ENCODE measurements at places on chromosomes 1 and 21.
A peak's percentile ranks its signal among the peaks of the same experiment; 100 is the strongest.

DNA sequence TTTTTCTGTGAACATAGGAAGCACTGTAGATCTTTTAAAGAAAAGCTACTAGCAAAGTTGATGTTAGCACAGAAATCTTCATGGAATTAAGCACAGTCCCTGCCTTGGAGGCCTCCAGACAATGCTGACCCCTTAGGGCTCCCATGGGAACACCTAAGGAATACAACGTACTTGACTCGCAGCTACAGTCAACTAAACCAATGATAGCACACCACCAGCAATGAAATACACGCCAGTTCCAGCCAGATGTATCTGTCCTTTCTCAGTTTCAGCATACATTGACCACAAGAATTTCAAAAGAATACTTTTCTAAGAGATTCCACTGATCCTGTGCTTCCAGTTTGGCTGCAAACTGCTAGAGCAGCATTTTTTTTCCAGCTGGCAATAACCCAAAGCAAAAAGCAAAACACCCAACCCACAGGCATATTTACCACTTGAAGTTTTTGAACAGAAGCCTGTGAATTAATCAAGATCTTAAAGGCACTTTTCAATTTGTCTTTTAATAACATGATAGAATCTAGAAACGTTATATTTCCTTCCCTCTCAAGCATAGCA, 42.8 kb upstream of the KRTAP11-1 start:
- DNase-seq = no peak

- no peak for DNase-seq
Observed at GRCh38 chr1:43387976-43388599, 1.5 kb downstream of the MED8 start.

DNA sequence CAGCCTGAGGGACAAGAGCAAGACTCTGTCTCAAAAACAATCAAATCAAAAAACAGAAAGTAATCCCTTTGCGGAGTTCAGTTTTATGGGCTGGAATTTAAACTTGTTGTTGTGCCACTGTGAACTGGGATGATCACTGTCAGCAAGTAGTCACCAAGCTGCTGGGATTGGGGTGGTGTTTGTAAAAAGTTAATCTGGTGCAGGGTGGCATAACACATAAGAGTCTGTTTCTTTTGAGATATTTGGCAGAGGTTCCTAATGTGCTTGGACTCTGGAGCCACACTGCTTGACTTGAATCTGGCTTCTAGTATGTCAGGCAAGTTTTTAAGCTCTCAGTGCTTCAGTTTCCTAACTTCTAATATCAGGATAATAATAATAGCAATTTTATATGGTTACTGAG, 6.6 kb downstream of the CLIC4 start:
- DNase-seq = no peak

DNA sequence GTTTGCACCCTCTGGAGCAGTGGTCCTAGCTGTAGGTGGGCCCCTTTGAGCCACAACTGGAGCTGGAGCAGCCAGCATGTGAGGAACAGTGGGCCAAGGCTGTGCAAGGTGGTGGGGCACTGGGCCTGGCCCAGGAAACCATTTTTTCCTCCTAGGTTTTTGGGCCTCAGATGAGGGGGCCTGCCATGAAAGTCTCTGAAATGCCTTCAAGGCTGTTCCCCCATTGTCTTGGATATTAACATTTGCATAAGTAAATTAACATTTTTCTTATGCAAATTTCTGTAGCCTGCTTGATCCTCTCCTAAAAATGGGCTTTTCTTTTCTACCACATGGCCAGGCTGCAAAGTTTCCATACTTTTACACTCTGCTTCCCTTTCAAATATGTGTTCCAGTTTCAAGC, 212.0 kb downstream of the NTNG1 start:
- DNase-seq = no peak

DNA sequence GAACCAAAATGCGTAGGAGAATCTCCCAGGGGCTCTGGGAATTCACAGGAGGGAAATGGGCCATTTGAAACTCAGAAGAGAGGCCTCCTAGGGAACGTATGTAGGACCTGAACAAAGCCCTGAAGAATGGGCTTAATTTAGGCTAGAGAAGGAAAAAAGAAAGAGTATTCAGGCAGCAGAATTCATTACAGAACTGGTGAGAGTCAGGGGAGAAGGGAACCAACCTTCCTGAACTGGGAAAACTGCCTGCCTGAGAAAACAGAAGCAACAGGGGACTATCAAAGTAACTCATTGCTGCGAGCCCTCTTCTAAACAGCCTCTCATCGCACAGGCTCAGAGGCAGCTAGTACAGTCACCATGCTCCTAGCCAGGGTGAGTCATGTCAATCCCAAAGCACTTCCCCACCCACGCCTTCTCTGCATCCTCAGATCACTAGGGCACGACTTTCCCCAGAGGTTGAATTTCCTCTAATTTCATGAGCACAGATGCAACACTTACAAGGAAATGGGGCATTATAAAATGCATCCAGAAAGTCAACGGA, 98.1 kb downstream of the ADSS2 start:
- peak; percentile 67 for DNase-seq

GRCh38 chr1:161982917-161983316, 40.8 kb downstream of the OLFML2B start:
- no peak for DNase-seq

DNA sequence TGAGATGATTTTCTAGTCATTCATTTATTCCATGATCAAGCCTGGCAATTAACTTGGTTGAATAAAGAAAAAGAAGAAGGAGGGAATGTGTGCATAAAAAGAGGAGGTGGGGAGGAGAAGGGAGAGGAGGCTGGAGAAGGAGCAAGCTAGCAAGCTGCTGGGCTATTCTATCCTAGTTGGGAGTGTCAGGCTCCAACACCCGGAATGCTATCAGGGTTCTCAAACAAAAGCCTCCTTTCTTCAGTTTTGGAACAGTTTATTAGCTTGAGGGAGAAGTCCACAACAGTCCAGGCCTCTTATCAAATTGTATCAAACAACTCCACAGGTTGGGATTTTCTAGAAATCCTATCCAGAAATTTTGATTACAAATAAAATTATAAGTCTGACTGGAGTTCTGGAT, 80.0 kb downstream of the BCAR3 start:
- no peak for DNase-seq

DNA sequence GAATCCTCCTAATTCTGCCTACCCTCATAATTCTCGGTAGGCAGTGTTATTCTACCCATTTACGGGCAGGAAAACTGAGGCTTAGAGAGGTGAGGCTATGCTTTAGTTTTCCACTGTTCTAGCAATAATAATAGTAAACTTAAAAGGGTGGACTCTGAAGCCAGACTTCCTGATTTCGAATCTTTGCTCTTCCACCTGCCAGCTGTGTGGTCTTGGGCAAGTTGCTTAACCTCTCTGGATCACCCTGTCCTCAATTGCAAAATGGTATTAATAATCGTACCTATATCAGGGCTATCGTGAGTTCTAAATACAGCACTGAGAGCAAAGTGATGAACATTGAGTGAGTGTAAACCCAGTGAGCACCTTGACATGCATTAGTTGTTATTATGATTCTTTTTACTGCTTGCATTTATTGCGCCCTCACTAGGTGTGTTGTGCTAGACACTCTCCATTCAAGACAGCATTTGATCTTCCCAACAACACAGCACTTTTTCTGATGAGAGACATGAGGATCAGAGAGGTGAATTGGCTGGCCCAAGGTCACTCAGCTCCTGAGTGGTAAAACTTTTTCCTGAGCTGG, 102.3 kb upstream of the CSF3R start:
- no peak for DNase-seq

DNA sequence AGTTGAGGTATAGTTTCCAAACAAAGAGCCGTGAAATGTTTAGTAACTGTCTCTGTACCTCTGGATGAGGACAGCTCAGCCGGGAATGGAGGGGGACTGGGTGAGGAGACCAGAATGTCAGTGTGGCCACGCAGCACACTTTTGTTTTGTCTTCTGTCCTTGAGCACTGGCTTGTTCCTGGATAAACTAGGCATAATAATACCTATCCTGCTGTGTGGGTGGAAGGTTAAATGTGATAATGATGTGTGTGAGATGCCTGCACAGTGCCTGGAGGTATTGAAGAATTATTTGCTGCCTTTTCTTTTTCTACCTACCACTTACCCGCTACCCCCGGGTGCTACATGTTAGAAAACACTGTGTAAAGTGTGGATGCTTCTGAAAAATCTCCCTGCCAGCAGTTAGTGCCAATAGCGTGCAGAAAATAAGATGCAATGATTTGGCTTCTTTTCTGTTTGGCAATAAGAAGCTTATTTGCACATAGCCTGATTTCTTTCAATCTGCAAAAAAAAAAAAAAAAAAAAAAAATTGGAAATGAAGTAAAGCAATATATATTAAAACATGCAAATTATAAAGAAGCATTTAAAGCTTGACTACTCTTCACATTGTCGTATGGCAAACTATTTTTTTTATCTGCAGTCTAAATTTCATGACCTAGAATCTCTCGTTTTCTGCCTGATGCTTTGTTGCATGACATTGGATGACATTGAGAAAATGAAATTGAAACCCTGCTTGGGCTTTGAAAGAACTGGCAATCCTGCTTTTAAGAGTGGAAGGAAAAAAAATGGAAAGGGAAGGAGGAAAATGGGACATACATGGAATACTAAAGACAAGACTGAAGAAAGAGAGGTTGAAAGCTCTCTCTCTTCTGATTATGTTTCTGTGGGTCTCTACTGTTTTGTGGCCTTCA, 89.5 kb downstream of the DISC1 start:
- DNase-seq = no peak

GRCh38 chr1:11752359-11753088, 9.5 kb upstream of the C1orf167 start:
- DNase-seq = no peak

DNA sequence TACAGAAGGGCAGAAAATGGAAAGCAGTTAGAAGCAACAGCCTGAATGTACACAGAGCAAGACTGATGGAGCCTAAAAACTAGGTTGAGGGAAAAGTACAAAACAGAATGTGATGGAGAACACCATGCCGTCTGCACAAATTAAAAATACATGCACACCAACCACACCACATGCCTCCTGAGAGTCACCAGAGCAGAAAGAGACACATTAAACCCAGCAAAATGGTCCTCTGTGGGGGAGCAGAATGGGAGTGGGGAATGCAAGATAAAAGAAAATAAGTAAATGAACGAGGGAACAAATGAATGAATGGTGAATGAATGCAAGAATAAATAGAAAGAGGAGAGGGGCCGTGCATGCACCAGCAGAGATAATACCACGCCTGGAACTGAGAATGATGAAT, 24.1 kb downstream of the PADI2 start:
- no peak for DNase-seq

GRCh38 chr1:7941437-7941793, 776 bp upstream of the TNFRSF9 start:
- DNase-seq = no peak

DNA sequence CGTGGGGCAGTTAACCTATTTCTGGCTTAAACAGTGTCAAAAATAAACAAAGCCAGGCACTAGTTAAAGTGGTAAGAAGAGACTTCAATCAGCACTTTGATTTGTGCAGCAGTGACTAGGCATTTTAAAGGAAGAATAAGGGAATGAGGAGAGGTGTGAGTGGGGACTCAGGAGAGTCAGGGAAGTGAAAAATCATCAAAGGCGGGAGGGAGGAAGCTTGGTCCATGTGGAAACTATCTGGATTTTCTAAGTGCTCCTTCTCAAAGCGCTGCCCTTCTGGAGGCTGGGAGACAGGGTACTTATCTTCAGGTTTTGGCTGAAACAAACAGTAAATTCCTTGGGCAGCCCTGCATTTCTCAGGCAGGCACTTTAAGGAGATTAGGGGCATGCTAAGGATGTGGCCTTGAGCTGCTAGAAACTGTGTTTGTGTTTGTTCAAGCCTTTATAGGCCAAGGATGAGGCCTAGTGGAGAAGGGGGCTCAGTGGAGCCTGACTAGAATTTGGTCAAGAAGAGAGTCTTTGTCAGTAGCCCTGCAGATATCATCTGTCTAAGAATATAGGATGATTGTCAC, 486.5 kb downstream of the SIPA1L2 start:
- no peak for DNase-seq

GRCh38 chr1:201143726-201144635, 10.3 kb downstream of the TMEM9 start:
- DNase-seq = no peak

DNA sequence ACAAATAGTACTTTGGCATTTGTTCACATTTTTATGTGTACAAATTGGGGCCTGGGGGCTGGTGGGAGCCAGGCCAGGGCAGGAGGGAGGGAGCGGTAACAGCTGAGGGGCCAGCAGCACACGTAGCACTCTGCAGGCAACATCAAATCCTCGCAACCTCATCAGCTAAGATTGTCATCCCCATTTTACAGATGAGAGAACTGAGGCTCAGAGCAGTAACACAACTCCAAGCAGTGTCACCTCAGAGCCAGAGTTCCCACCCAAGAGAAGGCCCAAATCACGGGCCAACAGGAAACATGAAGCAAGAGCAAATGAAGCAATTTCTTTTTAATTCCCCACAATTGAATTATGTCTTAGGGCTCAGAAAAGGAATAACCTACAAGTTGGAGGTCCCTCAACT, 14.1 kb downstream of the IFFO2 start:
- no peak for DNase-seq

DNA sequence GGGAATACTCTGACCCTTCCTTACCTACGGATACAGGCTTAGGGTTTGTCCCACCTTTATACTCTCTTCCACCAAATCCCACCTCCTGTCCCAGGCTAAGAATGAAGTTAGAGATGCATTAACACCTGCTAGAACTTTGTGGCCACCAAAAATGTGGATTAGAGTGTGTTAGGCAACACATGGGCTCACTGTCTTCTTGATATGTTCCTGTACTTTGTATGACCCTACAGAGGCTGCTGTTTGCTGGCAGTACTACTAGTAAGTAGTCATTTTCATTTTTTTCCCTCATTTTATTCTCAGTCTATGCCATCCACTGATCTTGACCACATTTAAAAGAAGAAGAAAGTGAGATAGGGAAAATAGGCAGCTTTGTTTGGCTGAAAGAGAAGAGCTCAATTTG, 21.0 kb upstream of the TMEM39B start:
- no peak for DNase-seq

All from iPS-NIHi11 (cell line).